WTC11 (cell line): ENCODE measurements at places on chromosomes 3 and 15.

- no peak for DNase-seq
Observed at GRCh38 chr3:4856136-4856535, 123.1 kb upstream of the BHLHE40 start.

- DNase-seq = no peak
Observed at GRCh38 chr3:152083135-152083534, 185.6 kb upstream of the MBNL1 start.

DNA sequence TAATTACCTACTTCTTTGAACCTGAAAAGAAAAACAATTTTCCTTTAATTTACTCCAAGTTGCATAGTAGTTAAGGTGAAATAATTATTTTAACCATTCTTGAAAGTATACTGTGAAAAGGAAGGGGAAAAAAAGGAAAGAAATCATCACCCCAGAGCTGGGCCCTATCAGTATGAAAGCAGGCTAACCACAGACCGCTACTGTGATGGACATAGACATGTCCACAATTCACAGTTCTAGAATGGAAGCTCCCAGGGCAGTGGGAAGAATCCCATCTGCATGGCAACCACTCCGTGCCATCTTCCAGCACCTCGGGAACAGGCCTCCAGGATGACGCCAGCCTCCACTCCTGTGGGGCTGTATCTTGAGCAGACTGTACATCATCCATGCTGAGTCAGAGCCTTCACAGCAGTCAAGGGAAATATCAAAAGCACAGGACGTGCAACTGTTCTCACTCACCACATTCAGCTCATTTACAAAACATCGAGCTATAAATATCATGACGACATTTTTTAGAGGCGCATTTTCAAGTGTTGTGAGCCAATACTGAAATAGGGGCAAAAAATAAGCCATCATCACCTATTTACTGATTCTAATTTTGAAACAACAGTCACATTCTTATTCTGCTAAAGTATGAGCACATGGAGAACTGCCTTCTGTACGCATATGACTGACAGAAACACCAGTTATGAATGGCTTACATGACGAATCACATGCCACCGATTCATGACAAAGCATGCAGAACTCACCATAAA is 119.7 kb downstream of the SNRK start:
- no peak for DNase-seq

GRCh38 chr3:38205472-38205805 is 40.1 kb downstream of the OXSR1 start:
- DNase-seq = no peak

- no peak for DNase-seq
Observed at GRCh38 chr3:39934696-39935095, 125.3 kb downstream of the MYRIP start.

GRCh38 chr3:22319446-22319845 is 568.4 kb upstream of the ZNF385D start:
- DNase-seq = no peak

- no peak for DNase-seq
Observed at GRCh38 chr3:122576174-122576940, 1.1 kb upstream of the PARP15 start.

DNA sequence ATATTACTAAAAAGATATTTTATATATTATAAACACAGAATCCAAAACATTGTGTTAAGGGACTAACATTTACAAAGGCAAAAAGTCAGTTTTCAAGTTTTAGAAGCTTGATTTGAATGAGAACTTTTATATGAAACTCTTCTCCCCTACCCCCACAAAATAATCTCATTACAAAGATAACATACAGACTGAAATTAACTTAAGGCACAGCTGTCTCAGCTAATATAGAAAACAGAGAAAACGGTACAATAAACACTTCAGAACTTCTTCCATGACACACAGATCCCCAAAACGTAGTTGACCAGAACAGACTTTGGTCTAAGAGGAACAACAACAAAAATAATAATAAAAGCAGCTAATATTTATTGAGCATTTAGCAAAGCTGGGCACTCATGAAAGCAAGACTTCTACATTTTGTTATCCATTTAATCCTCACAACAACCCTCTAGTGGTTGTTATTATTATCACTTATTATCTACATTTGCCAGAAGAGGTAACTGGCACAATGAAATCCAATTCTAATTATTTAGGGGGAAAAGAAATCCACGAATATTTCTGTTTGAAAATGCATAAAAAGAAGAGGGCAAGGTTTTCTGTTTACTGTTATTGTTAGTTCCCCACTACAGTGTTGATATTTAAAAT is 68.1 kb downstream of the PFN2 start:
- DNase-seq = no peak

DNA sequence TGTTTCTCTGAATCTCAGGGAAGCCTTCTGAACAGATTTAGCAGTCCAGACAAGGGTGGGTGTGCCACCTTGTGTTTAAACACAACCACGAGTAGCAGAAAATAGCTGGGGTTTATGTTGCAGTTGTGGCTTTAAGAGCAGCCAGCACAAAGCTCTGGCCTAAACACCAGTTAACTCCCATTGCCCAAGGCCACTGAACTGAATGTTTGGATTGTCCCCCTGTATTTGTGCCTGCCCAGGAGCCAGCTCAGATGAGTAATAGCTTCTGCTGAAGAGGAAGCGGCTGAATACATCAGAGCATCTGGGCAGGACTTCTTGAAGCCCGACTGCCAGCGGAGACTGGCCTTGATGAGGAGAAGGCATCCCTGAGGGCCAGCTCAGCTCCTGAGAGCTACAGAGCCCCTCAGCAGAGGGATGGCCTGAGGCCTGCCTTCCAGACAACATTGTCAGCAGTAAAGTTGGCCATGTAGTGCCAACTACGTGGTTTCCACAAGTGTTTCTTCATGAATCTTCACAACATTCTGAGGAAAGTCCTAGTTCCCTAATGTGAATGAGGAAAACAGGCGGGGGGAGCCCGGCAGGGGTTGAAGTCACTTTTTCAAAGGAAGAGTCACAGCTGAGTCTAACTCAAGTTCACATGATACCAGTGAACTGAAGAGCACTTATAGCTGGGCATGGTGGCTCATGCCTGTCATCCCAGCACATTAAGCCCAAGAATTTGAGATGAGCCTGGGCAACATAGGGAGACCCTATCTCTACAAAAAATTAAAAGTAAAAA is 65.8 kb upstream of the ZBTB38 start:
- DNase-seq = no peak

- DNase-seq = no peak
Observed at GRCh38 chr3:119195911-119196310, 22.5 kb downstream of the UPK1B start.

DNA sequence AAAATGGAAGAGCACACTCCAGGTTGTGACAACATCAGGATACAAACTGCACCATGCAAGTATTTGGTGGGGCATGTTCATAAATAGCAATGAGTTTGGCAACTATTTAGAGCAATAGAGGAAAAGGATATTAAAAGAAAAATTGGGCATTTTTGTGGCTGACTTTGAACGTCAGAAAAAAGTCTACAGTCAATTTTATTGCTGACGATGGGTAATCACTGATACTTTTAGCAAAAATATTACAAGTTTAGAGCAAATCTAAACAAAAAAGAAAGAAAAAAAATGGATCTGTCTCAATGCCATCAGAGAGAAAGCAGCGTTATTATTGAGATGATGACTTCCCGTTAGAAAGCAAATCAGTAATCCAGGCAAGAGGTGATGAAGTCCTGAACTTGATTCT is 65.2 kb downstream of the CGGBP1 start:
- DNase-seq = no peak

- DNase-seq = peak; percentile 43
Observed at GRCh38 chr15:84023636-84024035, 211.9 kb upstream of the GOLGA6L4 start.

DNA sequence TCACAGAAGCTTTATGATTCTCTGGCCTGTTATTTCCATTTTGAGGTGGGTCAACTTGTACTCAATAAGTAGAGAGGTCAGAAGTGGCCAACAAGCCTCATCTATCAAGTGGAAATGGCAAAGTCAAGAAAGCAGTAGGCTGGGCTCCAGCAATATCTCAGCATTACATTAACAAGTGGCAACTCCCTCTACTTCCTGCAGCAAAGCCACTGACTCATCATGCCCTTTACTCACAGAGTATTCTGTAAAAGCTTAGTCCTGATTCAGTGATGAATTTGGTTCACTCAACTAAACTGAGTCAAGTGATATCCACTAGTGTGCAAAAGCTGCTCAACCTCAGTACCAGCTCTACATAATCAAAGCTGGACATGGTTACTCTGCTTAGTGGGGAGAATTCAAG is 954.6 kb downstream of the EPHA3 start:
- DNase-seq = no peak

DNA sequence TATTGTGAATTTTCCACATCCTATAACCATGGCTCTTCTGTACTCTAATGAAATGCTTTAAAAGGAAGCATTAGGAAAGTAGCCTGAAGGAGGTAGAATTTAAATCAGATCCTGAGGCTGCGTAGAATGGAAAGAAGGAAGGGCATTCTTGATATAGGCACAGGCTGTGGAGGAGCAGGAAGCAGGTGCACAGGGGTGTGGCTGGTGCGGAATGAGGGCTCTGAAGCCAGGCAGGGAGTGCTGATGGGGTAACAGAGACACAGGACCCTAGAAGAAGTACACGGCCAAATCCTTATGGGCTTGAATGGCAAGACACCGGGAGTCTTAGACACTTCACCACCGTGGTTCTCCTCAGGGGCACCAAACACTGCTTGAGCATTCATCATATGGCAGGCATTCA is 97.0 kb downstream of the MYLK start:
- DNase-seq = no peak

DNA sequence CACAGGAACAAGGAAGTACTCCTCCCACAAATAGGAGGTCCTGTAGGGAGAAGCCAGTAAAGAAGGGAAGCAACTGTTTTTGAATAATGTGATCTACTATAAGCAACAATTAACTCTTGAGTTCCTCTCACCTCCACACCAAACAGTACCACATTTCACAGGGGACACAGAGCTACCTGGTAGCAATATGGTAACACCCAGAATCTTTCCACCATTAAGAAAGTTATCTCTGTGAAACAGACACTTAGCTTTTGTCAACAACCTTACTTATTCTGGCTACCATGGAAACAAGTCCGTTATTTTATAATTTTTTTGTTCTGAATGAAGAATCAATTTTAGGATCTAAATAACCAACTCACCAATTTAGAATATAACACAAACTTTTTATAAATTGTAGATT is 49.5 kb downstream of the TBL1XR1 start:
- DNase-seq = no peak

GRCh38 chr3:131036986-131037385 is 10.3 kb downstream of the NEK11 start:
- no peak for DNase-seq

DNA sequence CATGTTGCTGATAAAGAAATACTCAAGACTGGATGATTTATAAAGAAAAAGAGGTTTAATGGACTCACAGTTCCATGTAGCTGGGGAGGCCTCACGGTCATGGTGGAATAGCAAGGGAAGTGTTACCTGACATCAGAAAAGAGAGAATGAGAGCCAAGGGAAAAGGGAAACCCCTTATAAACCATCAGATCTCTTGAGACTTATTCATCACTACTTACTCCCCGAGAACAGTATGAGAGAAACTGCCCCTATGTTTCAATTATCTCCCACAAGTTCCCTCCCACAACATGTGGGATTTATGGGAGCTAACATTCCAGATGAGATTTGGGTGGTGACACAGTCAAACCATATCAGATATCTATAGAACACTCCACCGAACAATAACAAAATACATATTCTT is 904.6 kb downstream of the PDCD6IP start:
- no peak for DNase-seq

GRCh38 chr3:1908651-1909445 is 189.8 kb upstream of the CNTN4 start:
- DNase-seq = no peak
